Globus pallidus (tissue), 1 donor: ENCODE measurements at places on chromosomes 11 and 22.

GRCh38 chr22:20940904-20941385 is 23.7 kb downstream of the CRKL start:
- DNase-seq, result no peak

- DNase-seq, result peak; percentile 84
These were observed 1.6 kb downstream of the MCAM start for GRCh38 chr11:119315131-119316015.

GRCh38 chr11:78336877-78337553 is 80.6 kb downstream of the GAB2 start:
- DNase-seq, result no peak

DNA sequence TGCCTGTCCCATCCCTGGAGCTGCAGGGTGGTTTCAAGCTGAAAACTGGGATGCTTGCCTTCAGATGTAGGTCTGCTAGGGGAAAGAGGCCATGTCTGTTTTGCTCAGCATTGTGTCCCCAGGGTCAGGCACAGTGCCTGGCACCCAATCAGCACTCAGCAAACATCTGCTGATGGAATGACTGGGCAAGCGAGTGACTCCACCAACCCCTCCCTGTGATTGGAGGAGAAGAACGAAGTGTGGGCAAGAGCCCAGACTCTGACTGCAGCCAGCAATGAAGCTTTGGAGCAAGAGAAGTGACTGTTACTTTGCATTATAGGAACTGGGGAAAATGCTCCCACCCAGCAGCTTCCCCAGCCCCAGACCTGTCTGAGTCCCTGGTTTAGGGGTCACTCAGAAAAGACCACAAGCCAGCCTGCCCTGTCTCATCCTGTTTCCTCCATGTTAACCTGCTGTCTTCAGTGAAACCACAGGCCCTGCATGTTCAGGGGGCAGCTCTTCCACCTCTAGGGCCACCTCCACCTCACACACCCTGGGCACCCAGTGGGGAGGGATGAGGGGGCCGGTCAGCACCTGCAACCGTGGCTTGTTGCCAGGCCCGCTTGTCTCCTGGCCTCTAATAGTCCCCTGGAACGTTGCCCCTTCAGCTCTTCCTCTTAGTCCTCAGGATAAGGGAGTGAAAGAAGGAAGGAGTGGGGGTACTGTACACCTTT is 147.4 kb downstream of the TRIM29 start:
- DNase-seq, result peak; percentile 97

DNA sequence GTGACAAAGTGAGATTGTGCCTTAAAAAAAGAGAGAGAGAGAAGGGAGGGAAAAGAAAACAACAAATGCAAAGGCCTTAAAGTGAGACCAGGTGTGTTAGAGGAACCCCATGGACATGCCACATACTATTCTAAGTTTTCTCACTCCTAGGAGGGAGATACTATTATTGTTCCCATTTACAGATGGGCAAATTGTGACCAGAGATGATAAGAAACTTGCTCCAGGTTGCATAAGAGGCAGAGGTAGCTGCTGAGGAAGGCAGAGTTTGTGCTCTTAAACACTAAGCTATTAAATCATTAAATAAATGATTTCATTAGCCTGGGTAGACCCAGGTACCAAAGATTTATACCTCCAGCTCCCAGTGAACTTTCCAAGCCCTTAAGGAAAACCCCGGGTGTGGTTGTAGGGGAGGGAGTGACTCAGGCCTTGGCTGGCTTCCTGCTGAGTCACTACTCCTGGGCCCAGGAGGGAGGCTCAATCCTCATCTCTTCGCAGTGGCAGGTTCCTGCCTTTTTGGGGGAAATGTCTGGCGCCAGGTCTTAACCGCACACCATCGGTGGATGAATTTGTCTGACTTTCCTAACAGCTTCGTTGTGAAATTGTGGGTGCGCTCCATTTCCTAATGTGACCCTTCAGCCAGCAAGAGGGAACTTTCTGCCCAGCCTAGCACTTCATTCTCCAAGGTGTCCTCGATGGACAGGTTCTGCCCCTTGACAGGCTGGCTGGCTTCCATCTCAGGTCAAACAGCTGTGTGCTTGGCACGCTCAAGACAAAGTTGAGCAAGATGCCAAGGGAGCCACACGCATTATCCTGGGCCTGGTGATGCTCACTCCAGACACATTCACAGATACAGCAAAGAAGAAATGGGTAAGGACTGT is 33.4 kb upstream of the PTPRJ start:
- DNase-seq, result no peak

DNA sequence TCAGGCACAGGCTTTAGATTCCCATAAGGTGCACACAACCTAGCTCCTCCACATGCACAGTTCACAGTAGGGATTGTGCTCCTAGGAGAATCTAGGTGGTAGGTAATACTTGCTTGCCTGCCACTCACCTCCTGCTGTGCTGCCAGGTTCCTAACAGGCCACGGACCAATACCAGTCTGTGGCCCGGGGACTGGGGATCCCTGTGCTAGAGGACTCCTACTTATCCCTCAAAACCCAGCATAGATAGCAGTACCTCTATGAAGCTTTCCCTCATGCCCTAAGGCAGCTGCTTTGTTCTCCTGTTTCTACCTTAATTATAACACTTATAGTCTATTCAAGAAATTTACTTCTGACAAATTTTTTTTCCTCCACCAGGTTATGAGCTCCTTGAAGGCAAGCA is 36.7 kb downstream of the ARHGAP20 start:
- DNase-seq, result no peak

DNA sequence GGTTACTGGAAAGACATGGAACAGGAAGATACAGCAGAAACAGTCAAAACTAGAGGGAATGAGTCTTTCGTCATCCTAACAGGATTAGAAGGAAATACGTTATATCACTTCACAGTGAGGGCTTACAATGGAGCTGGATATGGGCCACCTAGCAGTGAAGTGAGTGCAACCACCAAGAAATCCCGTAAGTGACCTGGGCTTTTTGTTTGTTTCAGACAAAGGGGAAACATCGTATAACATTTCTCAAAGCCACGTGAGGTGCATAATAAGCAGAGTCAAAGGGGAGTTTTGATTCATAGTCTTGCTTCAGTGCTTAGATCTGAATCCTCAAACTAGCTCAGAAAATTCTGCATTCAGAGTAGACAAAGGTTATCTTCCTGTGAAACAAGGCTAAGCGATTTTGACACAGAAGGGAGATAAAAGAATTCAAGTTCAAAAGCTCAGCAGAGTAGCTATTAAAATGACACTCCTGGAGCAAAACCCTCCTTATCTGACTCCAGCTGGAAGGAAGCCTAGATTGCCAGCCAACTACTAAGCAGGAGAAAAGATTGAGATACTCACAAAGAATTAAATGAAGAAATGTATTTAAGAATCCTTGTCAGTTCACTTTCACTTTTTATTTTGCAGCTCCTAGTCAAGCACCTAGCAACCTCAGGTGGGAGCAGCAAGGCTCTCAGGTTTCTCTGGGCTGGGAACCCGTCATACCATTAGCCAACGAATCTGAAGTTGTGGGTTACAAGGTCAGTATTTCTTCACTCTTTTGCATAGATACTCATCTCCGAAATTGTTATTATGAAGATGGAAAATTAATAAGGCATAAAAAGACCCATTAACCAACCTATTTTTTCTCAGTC is 346.4 kb upstream of the ARHGAP42 start:
- no peak for DNase-seq

- DNase-seq, result peak; percentile 98
These were observed at the start of gene CDK2AP2 for GRCh38 chr11:67507864-67508485. Gene CDK2AP2 (minus strand): TSS chr11:67508162. CDS start chr11:67508082, 80 bp downstream.

DNA sequence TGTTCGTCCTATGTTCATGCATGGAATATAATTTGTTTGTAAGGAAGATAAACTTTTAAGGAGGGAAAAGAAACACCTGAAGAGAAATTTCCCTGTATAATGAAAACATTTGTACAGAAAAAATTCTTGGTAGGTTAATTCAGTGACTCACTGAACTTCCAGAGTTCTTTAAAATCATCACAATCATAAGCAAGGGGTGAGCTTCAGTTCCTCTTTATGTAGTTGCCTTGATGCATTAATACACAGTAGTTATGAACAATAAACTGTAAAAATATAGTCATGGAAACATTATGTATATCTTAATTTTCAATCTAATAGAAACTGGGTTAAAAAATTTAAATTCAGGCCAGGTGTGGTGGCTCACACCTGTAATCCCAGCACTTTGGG is 1.1 kb upstream of the C11orf65 start:
- DNase-seq, result no peak

DNA sequence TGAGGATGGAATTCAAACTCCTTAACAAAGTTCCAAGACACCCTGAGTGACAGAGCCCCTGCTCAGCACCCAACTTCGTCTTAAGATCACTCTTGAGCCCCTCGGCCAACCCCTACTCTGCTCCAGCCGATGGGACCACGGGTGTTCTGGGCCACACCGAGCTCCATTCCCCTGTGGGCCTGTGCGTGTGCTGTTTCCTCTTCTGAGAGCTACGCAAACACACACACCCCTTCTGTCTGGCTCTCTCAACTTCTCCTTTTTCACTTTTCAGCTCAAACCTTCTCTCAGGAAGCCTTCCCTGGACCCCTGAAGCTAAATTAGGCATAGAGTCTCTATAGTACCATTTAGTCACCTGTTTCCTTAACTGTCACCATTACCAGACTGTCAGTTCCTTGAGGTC is 37.5 kb upstream of the NNMT start:
- peak; percentile 13 for DNase-seq

DNA sequence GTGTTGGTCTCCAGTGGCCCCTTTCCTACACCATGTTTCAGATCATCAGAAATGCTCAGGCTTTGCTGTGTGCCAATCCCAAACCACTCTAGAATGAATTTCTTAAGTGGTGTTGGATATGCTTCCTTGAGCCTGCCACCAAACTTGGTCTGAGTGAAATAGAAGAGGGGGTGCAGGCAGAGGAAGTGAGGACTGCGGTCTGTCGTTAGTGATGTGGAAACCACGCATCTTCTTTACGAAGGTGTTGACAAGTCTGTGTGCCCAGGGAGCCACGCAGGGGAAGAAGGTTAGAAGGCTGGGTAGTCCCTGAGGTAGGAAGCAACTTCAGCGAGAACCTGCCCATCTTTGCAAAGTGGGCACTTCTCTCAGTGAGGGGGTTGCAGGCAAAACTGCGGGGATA is 187.4 kb upstream of the NAV2 start:
- DNase-seq, result no peak

DNA sequence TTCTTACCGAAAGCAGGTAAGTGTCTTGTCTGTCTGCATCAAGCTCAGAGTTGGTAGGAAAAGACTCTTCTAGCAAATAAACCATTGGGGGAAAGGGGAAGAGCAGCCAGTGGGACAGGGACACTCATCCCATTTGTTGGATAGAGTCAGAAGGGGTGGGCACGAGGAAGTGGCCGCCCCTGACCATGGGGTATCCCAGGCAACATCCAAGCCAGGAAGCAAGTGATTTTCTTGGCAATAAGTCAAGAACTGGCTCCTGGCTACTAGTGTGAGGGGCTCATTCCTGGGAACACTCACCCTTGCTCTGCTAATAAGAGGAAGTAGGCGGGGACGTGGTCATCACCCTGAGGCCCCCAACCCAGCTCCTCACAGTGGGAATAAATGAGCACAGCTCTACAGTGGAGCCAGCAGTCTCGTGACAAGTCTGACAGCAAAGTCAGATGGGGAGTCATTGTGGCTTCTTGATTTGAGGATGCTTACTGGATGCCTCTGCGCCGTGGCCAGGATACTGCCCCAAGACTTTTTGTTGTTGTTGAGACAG is 6.7 kb downstream of the SLC25A18 start:
- peak; percentile 72 for DNase-seq

DNA sequence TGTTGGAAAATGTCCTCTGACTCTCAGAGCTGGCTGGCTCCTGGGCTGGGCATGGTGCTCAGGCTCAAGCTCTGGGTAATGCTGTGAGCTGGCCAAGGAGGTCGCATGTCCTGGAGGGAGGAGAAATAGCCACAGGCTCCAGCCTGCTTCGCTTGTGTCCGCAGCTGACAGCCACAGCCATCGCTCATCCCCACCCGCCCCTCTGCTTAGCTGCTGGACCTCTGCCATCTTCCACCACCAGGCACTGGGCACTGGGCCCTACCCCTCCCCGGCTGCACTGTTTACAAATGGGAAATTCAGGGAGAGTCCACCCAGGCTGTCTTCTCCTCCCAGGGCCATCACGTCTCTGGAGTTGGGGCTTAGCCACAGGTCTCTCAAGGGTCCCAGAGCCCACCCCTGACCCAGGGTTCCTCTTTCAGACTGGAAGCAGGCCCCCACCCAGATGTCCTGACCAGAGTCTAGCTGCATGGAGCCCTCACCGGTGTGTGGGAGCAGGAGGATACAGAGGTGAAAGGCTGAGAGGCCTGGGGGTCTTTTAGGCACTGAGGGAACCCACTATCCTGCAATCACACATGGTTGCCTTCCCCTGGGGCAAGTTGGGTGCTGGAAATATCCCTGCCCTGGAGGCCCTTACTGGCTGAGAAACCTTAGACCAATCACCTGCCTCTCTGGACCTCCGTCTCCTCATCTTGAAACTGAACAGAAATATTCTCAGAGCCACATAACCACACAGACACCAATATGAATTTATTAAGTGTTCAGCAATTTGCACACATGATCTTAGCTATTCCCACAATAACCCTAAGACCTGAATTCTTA is 62.7 kb downstream of the CD82 start:
- peak; percentile 98 for DNase-seq

DNA sequence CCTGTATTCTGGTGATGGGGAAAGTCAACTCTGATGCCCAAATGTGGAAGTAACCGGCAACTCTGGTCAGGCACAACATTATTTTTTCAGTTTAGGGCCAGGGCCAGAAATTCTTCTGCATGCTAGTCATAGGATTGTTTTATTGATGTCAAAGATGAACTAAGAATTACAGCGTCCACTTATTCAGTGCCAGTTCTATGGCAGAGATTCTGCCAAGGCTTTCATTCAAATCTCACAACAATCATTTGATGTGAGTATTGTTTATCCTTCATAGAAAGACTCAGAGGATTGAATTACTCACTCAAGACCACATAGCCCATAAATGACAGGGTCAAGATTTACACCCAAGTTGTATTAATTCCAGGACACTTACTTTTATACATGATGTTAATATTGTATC is 87.7 kb downstream of the TMPRSS5 start:
- no peak for DNase-seq

DNA sequence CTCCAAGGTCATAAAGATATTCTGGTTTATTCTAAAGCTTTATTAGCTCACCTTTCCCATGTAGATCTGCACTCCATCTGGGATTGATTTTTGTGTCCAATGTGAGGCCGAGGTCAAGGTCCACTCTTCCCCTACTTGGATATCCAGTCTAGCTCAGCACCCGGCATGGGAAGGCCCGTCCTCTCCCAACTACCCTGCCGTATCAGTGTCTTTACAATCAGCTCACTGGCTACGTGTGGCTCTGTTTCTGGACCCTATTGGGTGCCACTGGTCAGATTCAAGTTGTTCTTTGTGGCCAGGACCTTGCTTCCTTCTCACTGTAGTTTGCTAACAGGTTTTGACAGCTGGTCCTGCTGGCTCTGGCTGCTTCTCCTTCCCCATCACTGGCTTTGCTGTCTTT is 30.9 kb downstream of the KCNQ1OT1 start:
- DNase-seq, result no peak
